ENCODE measurements at places on chromosomes 7 and 10.

GRCh38 chr7:90678986-90679385, 82.9 kb downstream of the CDK14 start:
- DNase-seq = no peak

- no peak for DNase-seq
Observed at GRCh38 chr10:78366663-78367411, 333.2 kb downstream of the RPS24 start.

DNA sequence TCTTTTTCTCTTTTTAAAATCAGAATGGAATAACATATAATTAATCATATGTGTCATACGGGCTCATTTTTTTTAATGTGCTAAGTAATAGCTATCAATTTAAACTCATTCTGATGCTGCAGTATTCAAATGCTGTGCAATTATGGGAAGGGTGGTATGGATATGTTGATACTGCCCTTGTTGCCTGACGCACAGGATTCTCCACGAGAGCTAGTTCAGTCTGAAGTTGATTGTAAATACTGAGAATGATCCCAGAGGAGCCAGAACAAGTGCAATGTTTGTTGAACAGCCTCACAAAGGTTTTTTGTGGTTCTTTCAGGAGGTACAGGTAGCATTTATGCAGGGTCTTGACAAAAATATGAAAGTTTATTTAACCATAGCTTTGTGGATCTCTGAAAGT, 13.4 kb downstream of the NPY start:
- DNase-seq = no peak

DNA sequence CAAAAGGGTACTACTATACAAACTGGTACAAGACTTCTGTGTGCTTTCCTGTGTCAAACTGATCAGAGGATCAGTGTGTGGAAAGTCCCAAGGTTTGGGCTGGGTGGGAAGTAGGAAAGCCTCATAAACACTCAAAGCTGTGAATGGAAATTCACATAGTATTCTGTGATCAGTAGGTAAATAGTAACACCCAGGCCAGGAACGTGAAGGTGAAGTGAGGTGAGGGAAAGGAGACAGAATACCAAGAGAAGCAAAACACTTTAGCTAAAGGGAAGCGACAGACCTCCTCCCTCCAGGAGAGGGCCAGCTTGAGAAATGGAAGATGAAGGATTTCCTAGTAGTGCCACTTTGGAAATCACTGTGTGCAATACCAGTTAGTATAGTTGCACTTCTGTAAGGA, 451.9 kb downstream of the KCNMA1 start:
- DNase-seq = no peak

DNA sequence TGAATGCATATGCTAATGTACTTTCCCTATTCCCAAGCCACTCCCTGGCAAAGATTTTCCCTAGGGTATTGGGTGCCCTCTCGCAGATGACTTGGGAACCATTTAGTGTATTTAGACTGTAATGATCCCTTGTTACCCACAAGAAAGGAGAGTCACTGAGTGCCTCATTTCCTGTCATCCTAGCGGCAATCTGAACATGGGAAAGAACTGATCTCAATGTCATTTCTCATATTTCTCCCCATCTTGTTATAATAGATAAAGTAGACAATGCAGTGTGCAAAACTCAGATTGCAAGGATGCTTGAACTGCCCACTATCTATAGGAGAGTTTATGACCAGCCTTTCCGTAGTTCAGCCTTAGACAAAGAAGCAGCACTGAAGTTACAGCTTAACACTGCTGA, 123.3 kb downstream of the MICU1 start:
- DNase-seq = no peak

- peak; percentile 54 for DNase-seq
Observed at GRCh38 chr10:73887294-73888039, 13.1 kb upstream of the CAMK2G start.

GRCh38 chr10:1151076-1152033, 95.2 kb downstream of the WDR37 start:
- no peak for DNase-seq

DNA sequence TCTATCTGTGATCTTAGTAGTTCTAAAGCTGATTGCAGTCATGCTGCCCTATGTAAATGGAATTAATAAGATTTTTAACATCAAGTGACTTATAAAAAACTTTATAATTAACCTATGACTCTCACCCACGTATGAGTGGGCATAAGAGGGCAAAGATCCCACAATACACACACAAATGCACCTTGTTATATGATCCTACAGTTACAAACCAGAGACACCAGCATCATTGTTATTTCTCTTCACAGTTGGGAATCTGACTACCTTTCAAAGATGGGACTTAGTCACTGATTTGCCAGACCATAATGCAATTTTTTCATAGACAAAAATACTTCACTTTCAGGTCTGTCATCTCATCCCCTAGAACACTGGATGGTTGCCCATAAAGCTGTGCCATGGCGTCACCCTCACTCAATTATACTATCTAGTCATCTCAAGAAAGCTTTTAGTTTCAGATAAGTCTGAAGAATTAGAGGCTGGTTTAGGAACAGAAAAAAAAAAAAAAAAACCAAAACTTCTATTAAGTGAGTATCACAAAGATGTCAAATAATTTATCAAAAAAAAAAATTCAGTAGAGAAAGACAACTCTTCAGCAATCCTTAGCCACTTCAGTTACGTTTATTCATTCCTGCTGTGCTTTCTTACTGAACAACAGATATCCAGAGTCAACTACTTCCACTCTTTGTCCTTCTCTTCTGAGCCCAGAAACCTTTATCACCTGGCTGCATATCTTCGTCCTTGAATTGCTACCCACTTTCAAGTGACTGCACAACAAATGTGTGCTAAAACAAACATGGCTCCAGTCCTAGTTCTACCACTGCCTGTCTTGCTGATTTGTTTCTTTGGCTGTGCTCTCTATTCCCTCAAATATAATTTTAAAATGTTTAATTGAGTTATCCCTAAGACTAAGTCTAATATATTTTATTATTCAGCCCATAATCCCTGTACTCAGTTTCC, 175.0 kb upstream of the CHRM2 start:
- DNase-seq = no peak

GRCh38 chr7:70390251-70390650, 741.7 kb upstream of the GALNT17 start:
- DNase-seq = no peak

DNA sequence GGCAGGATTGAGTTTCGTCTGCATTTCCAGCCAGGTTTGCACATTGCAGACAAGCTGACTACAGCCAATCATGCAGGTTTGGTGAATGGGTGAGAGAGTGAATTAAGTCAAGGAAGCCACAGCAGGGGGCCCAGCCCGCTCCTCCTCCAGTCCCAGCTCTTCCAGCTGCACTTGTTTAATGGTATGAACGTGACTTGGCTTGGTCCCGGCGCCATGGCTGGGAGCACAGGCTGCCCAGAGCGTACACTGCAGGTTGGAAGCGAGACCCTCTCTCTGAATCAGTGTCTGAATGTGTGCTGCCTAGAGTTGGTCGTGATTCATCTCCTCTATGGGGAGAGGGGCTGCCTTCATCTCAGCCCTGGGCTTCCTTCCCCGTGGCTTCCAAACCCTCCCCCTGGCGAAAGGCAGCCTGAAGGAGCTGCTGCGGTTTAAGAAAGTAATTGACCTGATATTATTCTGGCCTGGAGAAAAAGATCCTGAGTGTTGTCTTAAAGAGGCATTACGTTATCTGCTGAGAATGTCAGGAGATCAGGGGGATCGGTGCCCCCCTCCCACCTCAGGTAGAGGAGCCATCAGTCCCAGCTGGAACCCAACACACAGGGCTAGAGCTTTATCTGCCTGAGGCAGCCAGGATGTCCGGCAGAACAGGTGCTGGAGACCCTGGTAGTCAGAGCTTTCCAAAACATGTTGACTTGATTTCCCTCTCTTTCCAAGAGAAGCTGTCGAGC, 132.1 kb downstream of the COL26A1 start:
- DNase-seq = no peak

DNA sequence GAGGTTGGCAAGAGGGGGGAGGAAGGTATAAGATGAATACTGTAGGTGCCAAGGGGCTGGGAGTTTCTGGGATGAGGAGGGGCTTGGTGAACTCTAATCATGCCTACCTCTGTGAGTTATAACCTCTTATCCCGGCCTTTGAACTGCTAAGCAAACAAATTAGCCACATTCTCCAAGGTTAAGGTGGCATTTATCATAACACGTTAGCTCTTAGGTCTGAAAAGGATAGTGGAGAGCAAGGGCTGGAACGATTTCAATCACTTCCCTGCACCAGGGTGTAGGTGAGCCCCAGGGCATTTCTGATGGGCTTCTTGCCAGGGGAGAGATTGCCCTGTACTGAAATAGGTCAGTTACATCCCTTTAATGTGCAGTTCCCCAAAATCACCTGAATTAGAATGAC, 28.6 kb upstream of the DMBT1 start:
- DNase-seq = no peak

GRCh38 chr10:32943395-32943794, 14.6 kb downstream of the ITGB1 start:
- no peak for DNase-seq

DNA sequence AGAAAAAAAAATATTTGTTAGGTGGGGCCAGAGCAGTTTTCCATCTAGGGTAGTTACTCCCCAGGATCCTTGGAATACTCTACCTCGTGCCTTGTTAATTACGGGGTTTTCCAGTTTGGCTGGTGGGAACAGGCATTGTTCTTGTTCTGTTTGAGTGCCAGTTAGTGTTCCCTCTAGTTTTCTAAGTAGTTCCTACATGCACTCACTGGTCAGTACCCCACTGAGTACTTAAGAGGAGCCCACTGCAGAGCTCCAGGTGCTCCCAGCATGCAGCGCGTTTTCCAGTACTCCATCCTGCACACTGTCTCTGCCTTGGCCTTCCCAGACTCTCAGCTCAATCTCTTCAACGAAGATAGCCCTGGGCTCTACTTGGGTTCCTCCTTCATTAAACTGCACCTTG, 58.0 kb downstream of the AHCYL2 start:
- no peak for DNase-seq

DNA sequence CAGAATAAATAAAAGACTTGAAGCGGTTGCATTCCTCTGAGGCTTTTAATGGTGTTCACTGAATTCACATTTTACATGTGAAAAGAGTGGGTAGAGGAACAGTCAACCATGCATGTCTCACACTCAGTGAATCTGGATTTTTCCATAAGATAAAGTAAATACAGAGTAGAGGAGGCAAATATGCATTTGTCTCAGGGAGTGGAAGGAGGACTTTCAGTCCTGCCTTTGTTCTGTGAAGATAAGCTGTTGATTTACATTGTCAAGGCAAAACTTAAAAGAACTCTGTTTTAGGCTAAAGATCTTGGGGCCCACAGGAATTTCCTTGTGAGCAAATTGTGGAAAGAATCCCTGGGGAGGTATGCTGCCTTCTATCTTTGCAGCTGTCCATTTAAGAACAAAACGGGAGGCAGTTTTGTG, 825.3 kb upstream of the MBL2 start:
- no peak for DNase-seq

- DNase-seq = no peak
Observed at GRCh38 chr7:15175152-15175551, 272.6 kb upstream of the DGKB start.

DNA sequence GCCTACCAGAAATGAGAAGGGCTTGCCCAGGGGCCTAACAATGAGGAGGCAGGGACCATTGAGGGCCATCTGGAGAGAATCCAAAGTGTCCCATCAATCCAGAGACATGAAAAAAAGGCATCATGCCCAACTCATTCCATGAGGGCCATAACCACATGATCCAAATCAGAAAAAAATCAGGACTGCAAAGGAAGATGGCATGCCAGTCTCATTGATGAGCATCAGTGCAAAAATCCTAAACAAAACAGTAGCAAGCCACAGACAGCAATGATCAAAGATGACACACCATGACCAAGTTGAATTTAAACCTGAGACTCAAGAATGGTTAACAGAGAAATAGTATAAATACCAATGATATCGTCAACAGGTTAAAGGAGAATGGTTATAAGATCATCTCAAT, 7.0 kb upstream of the CYP3A4 start:
- no peak for DNase-seq

DNA sequence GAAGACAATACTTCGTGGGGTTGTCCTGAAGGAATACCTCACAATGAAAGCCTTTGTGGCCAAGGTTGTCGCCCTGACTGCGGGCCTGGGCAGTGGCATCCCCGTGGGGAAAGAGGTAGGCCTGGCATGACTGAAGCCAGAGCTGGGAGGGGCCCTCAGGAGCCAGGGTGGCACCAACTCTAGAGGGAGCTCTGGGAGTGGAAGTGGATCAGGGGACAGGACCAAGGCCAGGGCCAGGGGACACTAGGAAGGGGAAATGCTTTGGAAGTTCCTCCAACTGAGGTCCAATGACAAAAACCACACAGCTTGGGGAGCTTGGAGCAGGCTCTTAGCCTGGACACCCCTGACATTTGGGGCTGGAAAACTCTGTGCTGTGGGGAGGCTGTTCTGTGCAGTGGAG, 5.8 kb downstream of the CLCN1 start:
- no peak for DNase-seq

GRCh38 chr7:4137552-4137951, 544.5 kb upstream of the FOXK1 start:
- DNase-seq = no peak

DNA sequence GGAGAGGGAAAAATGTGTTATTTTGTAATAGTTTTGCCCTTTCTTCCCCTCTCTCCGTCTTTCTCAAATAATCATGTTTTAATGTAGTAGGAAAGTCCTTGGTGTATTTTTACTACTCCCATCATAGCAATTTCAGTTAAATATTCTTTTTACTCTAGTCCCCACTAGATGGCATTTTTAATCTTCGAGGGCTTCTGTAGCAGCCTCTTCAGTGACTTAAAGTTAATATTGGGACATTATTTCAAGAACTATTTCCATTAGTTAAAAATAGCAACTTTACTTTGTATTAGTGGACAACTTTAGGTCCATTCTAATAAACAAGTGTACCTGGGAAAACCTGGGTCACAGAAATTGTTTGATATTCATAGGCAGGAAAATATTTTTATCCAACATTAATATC, 23.0 kb downstream of the EDRF1 start:
- DNase-seq = no peak

DNA sequence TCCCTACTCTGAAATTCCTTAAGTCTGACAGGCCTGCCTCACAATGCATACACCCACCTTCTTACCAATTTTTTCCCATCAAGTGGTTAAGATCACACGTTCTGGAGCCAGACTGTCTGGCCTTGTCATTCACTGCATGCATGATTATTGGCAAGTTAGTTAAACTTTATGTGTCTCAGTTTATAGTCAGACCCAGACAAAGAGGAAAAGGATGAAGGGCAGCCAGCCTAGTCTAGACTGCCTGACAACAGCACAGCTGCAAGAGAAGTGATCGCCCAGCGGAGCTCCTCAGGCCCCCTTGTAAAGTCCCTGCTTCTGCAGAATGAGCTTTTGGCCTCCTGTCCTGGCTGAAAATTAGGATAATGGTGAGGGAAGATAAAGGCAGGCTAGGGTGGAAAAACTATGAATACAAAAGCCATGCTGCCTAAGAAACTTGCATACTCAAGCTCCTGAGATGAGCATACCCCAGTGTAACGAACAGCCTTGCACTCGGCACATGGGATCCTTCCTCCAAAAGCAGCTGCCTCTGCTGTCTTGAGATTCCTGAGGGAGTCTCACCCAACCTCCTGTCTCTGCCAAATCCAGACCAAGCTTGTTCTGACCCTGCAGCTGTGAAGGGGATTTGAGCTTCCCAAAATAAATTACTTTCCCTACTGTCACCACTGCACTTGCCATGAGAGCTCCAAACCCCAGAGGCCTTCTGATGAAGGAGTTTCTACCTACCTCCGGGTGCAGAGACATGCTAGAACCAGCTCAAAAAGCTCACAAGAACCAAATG, 26.7 kb upstream of the MRLN start:
- no peak for DNase-seq

- no peak for DNase-seq
Observed at GRCh38 chr10:126263006-126263676, 125.1 kb downstream of the ADAM12 start.
